ENCODE measurements at places on chromosomes 6 and 20.

DNA sequence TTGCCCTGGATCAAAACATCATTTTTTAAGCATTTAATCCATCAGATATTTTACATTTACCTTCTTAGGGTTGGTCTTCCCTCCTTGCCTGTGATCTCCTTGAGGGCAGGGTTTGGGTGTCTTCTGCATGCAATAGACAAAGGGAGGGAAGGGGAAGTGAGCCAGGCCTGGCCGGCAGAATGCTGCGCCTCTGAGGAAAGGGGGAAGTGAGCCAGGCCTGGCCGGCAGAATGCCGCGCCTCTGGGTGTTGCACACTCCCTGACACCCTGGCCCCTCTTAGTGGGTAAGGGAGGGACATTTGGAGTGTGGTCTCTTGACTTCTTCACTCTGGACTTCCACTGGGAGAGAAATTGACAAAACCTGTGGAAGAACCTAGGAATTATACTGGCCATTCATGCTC is 12.4 kb downstream of the PSMF1 start:
- DNase-seq: peak; percentile 87

DNA sequence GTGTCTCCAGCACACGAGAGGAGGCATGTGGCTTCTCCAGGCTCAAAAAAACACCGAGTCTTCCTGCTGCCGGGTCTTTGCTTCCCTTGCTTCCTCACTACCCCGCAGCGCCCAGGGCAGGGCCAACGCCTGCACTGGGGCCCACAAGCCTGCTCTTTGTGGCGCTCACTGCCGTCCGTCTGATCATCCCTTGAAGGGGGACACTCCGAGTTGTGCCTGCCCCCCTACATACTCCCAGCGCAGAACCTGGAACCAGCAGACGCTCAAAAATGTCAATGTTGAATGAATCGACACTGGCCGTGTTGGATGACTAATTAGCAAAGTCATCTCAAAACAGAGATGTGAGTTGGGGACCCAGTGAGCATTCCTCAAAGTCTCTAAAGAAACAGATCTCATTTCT is 8.1 kb upstream of the ARFGAP1 start:
- no peak for DNase-seq

- DNase-seq: no peak
Measured at GRCh38 chr6:4413073-4413472, 277.7 kb upstream of the ECI2 start.

DNA sequence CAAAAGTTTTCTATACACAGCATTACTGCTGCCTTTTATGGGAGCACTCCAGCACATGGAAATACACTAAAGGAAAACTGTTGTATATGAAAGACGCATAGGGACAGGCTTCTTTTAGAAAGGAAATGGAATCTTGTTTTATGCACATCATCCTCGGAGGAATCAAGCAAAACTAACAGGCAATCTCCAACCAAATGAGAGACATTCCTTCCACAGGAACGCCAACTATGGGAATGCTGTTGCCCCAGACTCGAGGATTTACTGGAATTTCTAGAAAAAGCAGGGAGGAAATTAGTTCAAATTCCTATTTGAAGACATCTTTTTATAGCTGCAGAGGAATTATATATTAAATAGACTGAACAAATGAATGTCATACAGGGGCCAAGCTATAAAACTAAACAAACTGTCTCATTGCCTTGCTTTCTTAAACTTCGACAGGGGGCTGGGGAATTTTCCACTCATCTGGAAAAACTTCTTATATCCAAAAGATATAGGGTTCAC is 52.2 kb downstream of the LYRM4 start:
- no peak for DNase-seq

DNA sequence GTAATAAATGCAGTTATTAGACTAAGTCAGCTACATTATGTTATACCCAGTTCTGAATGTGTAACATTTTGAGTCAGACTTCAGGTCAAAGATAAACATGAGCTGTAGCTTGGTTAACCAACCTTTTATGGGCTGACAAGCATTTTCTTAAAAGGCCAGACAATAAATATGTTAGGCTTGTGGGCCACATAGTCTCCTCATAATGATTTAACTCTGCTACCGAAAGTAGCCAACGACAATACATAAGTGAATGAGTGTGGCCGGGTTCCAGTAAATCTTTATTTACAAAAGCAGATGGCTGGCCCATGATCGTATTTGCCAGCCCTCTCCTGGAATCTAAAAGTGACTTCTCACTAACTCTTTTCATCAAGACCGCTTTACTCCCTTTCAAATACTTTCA is 49.9 kb downstream of the ATG5 start:
- DNase-seq: no peak

Data from suppressor macrophage (primary cell).